ENCODE measurements at places on chromosomes 12 and 14.
A peak's percentile ranks its signal among the peaks of the same experiment; 100 is the strongest.

- DNase-seq: no peak
These were observed 72.9 kb downstream of the ASCL4 start for GRCh38 chr12:107847430-107847829.

GRCh38 chr14:21241218-21241819, 27.9 kb downstream of the HNRNPC start:
- DNase-seq: peak; percentile 43

GRCh38 chr12:132494294-132495164, 4.6 kb downstream of the FBRSL1 start:
- DNase-seq: no peak

DNA sequence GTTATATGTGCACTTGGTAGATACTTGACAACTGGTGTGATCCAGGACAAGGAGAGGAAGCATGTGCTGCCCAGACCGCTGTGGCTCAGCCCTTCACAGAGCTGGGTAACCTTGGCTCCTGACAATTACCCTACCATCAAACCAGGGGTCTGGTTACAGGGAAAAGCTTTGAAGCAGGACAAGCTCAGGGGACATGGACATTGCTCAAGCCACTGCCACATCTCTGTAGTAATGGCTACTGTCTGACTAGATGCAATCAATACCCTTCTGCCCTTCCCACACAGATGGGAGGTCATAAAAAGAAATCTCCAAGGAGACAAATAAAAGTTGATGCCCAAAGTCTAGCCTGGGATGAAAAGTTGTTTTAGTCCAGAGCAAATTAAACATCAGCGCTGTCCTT, 577.4 kb downstream of the MED13L start:
- DNase-seq: no peak

- DNase-seq: no peak
These were observed 243.1 kb upstream of the FOXN3 start for GRCh38 chr14:89660166-89660565.

DNA sequence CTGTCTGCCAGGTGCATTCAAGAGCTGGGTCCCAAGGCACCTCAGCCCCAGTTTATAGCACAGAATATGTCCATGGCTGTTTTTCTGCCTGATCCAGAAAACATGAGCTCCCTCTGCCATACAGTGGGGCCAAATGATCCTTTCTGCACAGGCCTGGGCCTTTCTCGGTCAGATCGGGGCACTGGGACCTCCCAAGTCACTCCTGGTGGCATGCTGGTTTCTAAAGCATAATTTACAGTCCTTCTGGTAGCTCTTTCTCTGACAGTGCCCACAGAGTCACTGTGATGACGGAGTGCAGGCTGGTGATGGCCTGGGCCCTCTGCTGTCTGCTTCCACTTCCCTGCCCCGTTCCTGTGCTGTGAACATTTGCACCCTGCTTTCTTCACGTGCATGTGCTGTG, 99.2 kb downstream of the ADGRD1 start:
- no peak for DNase-seq

DNA sequence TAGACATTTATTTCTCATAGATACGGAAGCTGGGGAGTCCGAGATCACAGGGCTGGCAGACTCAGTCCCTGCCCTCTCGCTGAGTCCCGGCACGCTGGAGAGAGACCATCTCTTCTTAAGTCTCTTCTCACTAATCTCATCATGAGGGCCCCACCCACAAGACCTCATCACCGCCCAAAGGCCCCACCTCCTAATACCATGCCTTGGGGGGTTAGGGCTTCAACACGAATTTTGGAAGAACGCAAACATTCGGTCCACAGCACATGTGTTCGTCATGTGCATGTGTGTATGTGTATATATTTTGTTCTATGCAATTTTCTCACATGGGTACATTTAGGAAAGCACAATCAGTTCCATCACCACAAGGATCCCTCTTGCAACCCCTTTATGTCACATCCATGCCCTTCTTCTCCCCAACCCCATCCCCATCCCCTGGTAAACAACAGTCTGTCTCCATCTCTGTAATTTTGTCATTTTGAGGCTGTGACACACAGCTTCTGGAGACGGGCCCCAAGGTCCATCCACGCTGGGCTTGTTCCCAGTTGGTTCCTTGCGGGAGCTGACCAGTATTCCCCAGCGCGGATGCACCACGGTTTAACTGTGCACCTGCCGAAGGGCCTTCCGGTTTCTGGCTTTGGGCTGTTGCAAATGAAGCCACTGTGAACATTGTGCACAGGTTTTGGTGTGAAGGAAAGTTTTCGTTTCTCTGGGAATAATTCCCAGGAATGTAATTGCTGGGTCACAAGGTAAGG, 317.5 kb upstream of the DIO3 start:
- no peak for DNase-seq

GRCh38 chr12:71872972-71873371, 33.4 kb downstream of the TBC1D15 start:
- DNase-seq: no peak

DNA sequence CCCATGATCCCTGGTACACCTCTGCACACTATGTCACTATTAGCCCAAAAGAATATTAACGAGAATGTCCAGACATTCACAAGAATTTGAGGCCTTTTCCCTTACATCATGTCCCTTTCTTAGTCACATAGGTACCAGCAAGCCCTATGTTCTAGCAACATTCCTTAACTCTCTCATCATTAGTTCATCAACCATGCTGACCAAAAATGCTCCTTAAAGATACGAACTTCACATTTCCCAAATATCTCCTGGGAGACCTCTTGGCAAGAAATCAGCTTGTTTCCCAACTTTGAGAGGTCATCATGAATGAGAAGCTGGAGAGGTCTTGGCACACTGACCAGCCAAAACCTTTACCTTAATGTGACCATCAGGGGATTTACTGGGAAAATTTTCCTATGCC, 4.6 kb downstream of the SALL2 start:
- no peak for DNase-seq

GRCh38 chr12:85833579-85833978, 2.6 kb downstream of the RASSF9 start:
- no peak for DNase-seq

GRCh38 chr14:62329427-62329826, 567.2 kb downstream of the SNAPC1 start:
- no peak for DNase-seq

DNA sequence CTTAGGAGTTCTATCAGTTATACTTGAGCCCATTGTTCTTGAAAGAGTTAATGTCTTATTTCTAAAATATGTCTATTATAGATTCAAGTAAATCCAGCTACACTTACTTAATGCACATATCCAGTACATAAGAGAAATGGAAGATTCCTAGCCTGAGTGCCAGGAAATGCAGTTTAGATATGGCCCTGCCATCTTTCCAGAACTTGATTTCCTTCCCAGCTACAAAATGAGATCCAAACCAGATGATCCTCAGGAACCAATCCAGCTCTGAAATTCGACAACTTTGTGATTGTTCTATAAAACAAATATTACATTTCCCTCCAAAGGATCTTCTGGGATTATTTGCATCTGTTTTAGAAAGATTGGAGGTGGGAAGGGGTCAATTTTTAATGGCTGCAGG, 317.3 kb upstream of the GARIN6 start:
- DNase-seq: no peak

DNA sequence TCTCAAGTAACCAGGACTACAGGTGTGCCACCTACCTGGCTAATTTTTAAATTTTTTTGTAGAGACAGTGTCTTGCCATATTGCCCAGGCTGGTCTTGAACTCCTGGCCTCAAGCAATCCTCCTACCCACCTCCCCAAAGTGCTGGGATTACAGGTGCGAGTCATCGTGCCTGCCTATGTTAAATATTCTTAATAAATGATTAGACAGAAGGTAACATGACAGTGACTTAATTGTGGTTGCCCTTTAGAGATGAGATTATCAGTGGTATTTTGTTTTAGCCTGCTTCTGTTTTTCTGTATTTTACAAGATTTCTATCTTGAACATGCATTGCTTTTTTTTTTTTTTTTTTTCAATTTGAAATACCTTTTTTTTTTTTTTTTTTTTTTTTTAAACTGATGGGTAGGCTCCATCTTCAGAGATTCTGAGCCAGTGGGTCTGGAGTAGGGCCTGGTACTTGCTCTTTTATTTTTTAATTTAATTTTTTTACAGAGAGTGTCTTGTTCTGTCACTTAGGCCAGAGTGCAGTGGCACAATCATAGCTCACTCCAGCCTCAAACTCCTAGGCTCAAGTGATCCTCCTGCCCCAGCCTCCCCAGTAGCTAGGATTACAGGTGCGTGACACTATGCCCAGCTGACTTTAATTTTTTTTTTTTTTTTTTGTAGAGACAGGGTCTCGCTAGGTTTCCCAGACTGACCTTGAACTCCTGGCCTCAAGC, 88.4 kb downstream of the BORCS5 start:
- no peak for DNase-seq

DNA sequence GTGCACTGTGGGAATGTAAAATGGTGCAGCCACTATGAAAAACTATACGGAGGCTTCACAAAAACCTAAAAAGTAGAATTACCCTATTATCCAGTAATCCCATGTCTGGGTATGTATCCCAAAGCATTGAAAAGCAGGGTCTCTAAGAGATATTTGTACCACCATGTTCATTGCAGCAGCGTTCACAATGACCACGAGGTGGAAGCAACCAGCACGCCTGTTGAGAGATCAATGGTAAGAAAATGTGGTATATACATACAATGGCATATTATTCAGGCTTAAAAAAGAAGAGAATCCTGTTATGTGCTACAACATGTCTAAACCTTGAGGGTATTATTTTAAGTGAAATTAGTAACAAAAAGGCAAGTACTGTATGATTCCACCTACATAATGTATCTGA, 910 bp upstream of the NOPCHAP1 start:
- DNase-seq: no peak

DNA sequence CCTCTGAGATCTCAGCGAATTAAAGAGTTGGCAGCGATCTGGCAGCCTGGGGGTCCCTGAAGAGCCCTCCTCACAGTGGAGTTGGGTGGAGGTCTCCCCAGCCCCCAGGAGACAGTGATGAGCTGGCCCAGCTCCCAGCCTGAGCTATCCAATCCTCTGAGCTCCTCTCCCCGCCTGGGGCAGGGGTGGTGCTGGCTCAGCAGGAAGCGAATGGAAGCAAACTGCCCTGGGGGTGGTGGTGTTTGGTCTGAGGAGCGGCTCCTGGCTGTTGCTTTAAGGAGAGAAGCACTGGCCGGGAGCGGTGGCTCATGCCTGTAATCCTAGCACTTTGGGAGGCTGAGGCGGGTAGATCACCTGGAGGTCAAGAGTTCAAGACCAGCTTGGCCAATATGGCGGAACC, 19.5 kb upstream of the MEG3 start:
- DNase-seq: no peak

GRCh38 chr12:6554168-6555017, 1.4 kb downstream of the IFFO1 start:
- peak; percentile 91 for DNase-seq

DNA sequence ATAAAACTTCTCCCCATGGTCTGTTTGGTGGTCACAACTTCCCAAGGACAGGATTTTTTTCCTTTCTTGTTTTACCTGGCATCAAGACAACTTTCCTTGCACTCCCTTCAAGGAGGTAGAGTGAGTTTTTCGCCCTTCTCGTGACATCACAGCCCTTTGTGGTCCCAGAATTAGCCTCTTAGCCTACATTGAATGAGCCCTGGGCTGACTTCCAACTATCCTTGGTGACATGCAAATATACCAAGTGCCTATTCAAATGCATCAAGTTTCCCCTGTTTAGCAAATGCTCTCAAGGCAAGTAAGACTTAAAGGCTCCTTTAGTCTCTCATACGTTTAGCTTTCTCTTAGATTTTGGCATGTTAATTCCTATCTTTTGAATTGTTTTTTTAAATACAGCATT, 36.6 kb downstream of the TC2N start:
- no peak for DNase-seq

DNA sequence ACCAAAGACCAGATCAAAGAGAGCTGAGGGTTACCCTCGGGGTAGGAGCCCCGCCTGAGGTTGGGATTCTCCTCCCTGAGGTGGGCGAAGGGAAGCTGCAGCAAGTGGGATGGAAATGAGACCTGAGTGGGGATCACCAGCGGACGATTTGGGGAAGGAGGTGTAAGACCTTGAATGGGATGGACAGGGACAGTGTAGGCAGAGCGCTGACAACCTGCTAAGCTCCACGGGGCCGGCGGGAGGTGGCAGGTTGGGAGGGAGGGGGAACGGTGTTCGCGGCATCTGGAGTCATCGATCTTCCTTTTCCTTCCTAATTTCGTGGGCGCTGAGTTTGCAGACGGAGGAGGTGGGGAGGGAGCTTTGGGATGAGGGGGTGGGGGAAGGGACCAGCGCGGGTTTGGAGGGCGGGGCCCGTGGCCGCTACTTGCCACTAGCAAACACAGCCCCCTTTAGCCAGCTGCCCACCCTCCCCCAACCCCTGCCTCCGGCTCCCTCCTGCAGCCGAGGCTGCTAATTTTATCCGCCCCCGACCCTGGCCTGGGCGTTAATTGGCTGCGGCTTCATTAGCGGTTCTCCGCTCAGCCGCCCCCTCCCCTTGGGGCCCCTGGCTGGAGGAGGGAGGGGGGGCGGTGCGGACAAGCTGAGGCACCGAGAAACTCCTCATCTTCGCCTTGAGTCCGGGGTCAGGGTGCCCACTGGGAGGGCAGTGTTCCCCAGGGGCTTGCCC, 2.8 kb upstream of the SHMT2 start:
- DNase-seq: peak; percentile 47

GRCh38 chr12:42809226-42809625, 219.7 kb upstream of the PRICKLE1 start:
- DNase-seq: no peak

- no peak for DNase-seq
These were observed 43.6 kb downstream of the LGMN start for GRCh38 chr14:92704821-92705220.

GRCh38 chr14:93959239-93960107, 16.9 kb downstream of the ASB2 start:
- peak; percentile 87 for DNase-seq

GRCh38 chr14:92153581-92153980, 31.8 kb downstream of the CPSF2 start:
- DNase-seq: no peak

- DNase-seq: no peak
These were observed 14.4 kb downstream of the G2E3 start for GRCh38 chr14:30573226-30573814.

GRCh38 chr12:80580254-80580653, 127.2 kb upstream of the MYF6 start:
- no peak for DNase-seq

DNA sequence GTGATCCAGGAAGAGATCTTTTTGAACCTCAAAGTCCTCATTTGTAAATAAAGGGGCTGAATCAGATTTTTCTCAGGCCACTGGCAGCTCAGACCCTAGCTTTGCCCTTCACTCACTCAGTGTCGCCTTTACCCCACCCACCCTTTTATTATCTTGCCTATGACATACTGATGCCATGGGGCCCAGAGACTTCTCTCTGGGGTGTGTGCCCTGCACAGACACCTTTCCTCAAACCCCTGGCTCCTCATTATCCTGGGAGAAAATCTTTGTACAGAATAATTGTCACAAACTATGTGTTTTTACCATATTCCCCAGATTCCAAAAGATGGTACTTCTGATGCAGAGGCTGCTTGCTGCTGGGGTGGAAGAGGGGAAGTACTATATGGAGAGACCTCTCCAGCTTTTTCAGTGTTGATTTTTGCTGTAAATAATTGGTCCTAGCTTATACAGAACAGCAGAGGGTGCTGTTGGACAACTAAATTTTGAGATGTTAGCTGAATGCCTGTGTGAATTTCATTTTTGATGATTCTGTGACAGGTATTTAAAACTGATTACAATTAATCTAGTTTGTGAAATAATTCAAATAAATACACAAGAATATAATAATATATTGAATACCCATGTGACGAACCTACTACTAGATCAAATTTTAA, 53.9 kb upstream of the DCD start:
- DNase-seq: peak; percentile 62
